ENCODE measurements at places on chromosomes 11 and 22.

- no peak for DNase-seq
These were observed 47.8 kb downstream of the PARVB start for GRCh38 chr22:44071781-44072326.

DNA sequence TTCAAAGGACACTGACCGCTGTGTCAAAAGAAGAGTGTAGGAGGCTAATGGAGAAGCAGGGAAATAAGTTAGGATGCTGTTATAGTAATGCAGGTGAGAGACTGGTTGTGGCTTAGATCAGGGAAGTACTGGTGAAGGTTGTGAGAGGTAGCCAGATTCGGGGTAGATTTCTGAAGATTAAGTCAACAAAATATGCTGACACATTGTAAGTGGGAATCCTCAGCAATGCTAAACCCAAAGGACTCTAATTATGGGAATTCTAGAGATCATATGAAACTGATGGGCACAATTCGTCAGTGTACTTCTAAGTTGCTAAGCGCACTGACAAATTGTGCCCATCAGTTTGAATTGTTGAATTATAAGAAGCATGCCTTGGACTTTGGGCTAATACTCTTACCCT is 10.0 kb downstream of the ZNF143 start:
- DNase-seq: no peak

GRCh38 chr11:87127101-87127500 is 89.4 kb downstream of the TMEM135 start:
- DNase-seq: no peak

DNA sequence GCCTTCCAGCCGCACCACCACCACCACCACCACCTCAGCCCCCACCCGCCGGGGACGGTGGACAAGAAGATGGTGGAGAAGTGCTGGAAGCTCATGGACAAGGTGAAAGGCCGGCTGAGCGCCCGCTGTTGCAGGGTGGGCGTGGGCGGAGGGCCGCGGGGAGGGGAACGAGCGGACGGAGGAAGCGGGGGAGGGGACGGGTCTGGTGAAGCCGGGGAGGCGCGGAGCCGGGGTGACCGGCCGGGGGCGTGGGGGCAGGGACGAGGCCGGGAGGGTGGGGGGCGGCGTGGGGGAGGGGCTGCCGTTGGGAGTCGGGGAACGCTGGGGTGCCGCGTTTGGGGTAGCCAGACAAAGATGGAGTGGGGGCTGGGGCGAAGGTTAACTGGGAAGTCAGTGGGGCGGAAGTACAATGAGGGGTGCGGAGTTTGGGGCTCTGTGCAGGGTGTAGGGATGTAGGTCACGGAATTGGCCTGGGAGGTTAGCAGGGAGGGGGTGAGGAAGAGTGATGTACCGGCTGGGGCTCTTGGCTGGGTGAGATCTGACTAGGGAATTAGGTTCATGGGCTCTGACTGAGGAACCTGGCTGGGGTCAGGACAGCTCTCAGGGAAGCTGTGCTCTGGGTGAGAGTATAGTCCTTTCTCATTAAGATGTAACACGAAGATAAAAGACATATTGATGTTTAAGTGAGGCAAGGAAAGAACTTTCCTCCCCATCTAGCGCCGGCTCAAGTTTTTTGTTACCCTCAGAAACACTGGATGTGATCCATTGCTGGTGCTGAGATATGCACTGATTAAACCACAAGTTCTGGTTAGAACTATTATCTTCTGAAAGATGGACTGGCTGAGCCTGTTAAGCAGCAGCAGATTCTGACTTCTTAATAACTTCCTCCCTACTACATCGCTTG is 624 bp downstream of the CBL start:
- DNase-seq: no peak

DNA sequence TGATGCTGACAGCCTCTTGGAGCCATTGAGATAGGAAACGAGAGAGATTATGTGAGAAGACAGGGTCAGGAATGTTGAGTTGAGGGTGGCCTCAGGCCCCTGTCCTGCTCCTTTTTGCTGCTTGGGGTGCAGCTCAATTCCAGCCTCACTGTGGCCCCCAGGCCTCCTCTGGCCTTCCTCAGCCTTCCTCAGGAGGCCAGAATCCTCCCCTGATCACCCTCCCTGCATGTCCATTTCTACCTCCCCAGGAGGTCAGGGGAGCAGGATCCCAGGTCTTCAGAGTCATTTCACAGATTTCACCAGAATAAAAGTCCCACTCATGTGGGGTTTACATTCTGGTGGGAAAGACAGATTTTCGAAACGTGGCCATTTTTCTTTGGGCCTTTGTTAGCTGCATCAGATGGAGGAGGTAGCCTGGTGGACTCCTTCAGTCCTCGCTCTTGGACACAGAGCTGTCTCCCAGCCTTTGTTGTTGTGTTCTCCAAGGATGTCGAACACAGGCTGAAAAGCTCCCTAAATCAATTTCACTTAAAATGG is 2.2 kb upstream of the KCNQ1OT1 start:
- no peak for DNase-seq

DNA sequence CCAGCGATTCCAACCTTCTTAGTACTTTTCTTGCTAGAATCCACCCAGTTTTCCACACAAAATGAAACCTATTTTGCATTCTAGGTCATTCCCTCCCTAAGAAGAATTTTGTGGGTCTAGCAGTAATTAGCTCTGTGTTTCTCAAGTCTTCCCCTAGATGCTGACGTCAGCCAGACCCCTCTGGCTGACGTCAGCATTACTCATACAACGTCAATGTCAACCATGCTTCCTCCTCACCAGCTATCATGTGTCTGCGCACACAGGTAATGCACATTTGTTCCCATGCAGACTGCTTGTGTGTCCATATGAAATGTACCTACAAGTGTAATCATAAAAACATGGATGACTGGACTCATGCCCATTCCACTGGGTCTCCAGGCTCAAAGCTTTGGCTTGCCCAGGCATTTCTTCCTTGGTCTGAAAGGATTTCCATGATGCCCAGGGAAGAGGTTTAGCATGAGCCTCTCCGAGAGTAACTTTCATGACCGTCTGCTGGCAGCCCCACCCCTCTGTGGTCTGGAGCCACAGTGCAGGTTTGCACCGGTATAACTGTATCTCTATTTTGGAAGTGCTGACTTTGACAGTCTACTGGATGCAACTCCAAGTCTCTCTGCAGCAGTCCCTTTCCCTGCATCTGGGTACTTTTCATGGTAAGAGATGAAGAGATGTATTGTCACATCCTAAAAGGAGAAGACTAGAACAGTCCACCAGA is 58.6 kb downstream of the DSCAML1 start:
- no peak for DNase-seq

DNA sequence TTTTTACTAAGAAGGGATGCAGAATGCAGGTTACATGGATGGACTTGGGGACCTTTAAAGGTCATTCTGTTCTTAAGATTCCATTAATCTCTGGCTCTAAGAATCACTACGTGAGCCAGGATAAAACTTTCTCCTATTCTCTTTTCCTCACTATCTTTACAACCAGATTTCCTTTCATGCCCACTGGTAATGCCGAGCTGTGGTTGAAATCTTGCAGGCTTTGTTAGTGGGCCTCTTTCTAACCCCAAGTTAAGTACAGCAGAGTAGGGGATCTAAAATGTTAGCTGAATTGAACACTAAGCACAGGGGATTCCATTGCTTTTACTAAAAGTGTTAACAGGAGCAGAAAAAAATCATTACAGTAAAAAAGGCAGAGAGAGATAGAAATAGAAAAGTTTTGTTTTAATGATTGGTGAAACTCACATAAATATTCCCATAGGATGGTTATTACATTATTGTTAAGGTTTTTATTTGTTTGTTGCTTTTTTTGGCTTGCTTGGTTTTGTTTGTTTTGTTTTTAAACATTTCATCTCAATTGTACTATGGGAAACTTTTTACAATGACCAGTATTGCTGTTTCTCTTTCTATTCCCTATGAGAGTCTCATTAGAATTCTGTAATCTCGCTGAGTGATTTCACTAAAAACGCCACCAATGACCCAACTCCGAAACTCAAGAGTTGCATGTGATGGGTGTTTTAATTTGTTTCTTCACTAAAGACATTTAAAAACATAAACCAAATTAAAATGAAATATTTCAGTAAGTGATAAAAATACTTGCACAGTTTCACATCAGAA is 54.1 kb upstream of the HTATIP2 start:
- no peak for DNase-seq

DNA sequence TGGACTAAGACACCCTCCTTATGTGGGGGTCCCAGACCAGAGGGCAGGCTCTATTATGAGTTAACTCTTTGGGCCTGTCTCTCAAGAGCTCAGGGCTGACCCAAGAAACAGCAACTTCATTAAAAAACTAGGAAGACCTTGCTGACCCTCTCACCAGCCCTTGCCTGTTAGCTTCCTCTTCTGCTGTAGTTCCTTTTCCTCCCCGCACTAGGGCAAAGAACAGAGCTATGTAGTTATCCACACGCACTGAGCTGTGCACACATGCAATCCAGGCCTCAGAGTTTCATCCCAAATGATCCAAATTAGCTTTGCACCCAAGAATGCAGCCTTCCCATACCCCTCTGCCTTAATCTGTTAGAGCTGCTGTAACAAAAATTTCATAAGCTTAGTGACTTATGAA is 539.6 kb upstream of the CADM1 start:
- no peak for DNase-seq

- DNase-seq: no peak
These were observed 15.1 kb upstream of the PAMR1 start for GRCh38 chr11:35540526-35540925.

DNA sequence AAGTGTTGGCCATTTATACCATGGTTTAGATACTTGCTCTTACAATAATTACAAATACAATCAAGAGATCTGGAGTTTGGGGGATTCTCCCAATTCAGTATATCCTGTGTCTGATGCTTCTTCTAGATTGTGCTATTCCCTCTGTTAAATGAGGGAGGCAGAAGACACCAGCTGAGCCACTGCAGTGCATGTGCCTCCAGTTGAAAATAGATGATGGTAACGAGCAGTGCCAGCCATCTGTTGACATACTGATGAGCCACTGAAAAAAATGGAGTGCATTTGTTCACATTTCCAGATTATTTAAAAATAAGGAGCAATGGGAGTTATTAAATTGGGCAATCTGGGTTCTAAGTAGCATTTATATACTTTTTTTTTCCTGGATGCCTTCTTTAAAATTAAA is 1428.0 kb upstream of the TENM4 start:
- DNase-seq: no peak

GRCh38 chr11:123690485-123690884 is 36.1 kb upstream of the SCN3B start:
- peak; percentile 47 for DNase-seq

DNA sequence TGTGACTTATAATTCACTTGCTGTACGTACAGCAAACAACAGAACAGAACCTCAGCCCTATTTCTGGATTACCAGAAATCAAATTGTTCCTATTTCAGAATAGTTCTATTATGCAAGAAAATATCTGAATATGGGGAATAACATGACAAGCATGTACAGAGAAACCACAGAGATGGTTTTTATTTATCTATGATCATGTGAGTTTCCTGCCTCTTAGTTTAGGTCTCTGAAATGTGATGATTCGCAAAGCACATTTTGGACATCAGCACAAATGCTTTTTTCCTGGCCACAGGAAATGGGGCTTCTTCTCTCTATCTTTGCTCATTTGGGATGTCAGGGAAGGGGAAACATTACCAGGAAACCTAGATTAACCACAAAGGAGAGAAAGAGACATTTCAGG is 266.7 kb upstream of the CTSC start:
- DNase-seq: no peak

- DNase-seq: no peak
These were observed 84.9 kb downstream of the WNT7B start for GRCh38 chr22:45891996-45892621.

Data from urothelium cell line (cell line).